ENCODE measurements at places on chromosomes 1 and 21. TPM values are rescaled to one million over a fixed set of nuclear protein-coding genes. Genes with fewer than 3 reads are reported as not detected.
A peak's percentile ranks its signal among the peaks of the same experiment; 100 is the strongest.

The KCNK1 gene
- 2.9 TPM for total RNA-seq

The GPR25 gene
- not detected for total RNA-seq

The CA6 gene
- not detected for total RNA-seq

GRCh38 chr1:147264158-147264768 is 21.8 kb downstream of the CHD1L start:
- DNase-seq, result peak; percentile 83

DNA sequence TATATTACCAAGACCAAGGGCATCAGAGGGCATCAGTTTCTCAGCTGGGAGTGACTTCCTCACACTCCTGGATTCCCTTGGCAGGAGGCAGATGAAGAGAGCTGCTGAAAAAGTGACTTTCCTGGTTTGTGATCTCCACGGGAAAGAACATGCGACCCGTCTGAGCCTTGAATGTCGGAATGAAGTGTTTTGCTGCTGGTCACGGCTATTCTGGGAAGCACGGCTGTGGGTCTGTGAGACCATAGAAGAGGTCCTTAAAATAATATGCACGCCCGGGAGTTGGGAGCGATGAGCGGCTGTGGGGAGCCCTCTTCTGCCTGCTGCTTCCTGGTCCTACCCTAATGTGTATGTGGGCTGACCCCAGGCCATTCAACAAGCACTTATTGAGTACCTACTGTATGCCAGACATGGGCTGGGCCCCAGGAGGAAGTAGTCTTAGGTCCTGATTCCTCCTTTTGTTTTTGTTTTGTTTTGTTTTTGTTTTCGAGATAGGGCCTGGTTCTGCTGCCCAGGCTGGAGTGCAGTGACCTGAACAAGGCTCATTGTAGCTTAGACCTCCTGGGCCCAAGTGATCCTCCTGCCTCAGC is 13.2 kb upstream of the UMODL1 start:
- DNase-seq, result no peak

GRCh38 chr1:163531345-163531744 is 209.6 kb downstream of the NUF2 start:
- no peak for DNase-seq

DNA sequence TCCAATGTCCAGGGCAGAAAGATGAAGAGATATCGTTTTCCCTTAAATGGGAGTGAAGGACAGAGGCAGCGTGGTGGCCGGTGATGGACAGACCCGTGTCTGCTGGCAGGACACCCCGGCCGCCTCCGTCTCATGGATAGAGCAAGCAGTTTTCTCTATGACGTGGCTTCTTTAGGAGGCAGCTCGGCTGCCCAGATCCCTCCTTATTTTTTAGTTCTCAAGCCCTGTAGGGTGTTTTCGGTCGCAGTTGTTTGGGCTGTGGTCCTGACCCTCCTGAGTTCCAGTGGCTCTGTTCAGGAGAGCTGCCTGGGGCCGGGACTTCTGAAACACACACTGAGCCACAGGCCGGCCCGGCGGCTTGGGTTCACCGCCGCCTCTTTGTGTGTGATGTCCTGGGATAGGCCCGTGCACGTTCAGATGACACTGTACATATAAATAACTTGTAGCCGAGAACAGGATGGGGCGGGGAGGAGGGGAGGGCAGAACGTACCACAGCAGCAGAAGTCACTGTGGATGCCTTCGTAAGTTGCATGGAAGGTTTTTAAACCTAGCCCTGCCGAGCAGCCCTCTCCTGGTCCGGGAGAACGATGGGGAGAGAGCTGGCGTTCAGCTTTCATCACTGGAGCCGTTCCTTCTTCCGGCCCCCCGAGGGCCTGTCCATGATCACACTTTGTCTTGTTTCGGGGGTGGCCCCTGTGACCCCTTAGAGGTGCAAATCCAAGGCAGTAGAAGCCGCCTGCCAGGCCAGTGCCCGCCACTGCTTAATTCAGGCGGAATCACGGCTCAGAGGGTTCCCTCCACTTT is 65.2 kb downstream of the SIK1 start:
- DNase-seq, result no peak
